ENCODE measurements at places on chromosomes 7 and 10.

GRCh38 chr10:77911535-77912123 is 14.9 kb downstream of the DLG5 start:
- DNase-seq = no peak

- no peak for DNase-seq
These were observed 60.5 kb upstream of the ZNRF2 start for GRCh38 chr7:30223896-30224295.

DNA sequence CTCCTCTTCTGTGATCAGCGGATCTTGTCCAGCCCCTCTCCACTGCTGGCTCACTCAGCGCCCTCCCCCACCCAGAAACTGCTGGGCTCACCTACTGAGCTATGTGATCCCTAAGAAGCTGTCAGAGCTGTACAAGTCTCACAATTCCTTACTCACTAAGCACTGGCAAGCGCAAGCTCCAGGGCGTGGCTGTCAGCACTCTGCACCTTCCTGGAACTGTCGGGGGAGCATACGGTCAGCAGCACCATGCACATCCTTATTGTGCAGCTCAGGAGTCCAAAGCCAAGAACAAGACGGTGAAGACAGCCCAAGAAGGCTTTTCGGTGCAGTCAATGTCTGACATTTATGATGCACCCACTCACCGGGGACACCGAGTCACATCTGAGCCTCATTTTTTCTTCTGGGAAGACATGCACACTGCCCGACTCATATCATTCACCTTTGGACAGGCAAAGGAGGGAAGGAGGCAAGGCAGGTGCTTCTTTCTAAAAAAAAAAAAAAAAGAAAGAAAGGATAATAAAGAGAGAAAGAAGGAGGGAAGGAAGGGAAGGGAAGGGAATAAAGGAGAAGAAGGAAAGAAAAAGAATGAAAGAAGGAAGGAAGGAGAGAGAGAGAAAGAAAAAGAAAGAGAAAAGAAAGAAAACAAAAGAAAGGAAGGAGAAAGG is 56.3 kb downstream of the ASB13 start:
- no peak for DNase-seq

DNA sequence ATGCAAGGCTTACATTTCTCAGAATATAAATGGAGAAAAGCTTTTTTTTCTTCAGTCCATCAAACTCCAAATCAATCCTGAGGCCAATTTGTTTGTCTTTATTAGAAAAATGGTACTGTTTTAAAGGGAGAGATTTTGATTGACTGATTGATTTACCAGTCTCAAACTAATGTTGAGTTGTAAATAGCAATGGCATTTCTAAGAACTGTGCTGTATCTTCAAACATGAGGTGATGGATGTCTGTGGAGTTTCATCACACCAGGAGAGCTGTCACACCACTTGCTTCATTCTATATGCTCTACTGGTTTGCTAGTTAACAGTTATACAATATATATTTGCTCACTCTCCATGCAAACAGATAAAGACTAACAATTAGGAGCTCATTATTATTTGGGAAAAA is 39.0 kb upstream of the LRRTM3 start:
- DNase-seq = no peak

- DNase-seq = no peak
These were observed 354.2 kb upstream of the ZWINT start for GRCh38 chr10:56715262-56715661.

- no peak for DNase-seq
These were observed 32.1 kb upstream of the RHEB start for GRCh38 chr7:151551820-151552219.

DNA sequence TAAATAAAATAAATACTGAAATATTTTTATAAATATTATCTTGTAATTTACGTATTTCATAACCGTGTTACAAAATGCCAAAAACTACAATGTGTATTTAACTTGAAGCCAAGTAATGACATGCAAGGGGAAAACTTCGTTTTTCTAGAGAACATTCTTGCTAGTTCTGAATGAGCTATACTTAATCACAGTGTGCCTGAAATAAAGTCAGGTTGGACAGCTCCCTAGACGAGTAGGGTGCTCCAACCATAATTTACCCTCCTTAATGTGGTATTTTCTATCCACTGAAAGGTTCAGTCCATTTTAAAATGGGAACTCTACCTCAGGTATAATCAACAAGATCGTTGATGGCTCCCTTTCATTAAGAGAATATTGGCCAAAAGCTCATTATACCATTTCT is 194.5 kb upstream of the AHR start:
- no peak for DNase-seq

- no peak for DNase-seq
These were observed 356.9 kb downstream of the DNAJB6 start for GRCh38 chr7:157693521-157694375.

GRCh38 chr7:155640629-155641028 is 3.8 kb upstream of the RBM33 start:
- DNase-seq = no peak

DNA sequence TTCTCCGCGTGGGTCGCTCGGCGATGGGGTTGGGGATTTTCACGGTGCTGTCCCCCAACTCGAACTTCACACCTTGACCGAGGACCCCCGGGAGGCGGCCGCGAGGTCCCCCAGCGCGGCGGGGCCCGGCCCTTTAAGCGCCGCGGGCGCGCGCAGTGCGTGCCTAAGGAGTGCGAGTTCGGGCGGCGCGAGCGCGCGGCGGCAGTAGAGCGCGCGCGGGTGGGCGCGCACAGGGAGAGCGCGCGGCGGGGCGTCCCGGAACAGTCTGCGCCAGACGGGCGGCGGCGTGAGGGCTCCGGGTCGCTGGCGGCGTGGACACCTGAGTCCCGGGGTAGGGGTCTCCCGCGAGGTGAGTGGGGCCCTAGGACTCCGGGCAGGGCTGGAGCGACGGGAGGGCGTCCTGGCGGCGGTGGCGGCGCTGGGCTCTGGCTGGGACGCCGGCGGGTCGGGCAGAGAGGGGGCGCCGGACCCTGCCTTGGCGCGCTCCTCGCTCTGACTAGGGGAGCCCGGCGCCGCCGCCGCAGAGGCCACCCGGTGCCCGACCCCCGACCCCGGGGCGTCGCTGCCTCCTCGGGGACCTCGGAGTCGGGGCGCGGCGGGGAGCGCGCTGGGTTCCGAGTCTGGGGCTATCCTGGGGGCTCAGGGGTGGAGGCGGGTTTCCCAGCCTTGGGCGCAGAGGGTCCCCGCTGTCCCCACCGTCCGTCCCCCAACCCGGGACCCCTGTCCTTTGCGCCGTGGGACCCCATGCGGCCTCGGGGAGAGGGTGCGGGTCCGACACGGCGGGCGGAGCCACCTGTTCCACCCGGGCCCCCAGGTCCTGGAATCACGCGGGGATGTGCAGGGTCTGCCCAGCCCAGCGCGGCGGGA is at the start of gene PROSER2:
PROSER2 (plus strand) TSS at position 235 of the 867 bp plus-strand sequence. CDS start 28,722 bp downstream, outside the sequence.
- peak; percentile 85 for DNase-seq

DNA sequence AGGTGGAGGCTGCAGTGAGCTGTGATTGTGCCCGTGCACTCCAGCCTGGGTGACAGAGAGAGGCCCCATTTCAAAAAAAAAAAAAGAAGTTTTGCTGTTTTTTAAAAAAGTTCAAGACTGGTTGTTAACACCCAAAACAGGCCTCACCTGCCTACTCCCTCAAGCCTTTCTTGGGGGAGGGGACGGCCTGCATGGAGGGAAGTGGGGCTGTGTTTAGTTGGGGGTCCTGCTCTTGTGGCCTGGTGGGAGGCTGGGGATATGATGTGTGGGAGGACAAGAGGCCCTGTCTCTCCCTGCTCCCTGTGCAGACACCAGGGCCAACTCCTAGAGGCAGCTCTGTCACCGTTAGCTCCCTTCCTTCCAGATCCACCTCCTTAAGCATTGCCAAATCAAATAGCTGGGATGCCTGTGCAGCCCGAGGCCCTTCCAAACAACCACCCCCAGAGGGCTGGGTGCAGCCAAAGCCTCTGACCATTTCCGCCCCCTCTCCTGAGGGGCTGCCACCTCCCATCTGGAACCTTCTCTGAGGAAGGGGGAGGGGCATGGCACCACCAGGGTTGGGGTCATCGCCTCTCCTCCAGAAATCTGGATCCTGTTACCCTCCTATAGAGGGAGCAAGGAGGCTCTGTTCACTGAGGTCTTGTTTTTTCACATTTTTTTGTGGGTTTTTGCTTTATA is 32.9 kb upstream of the ANKRD2 start:
- DNase-seq = peak; percentile 71

GRCh38 chr10:122267849-122268737 is 3.0 kb upstream of the BTBD16 start:
- peak; percentile 73 for DNase-seq

DNA sequence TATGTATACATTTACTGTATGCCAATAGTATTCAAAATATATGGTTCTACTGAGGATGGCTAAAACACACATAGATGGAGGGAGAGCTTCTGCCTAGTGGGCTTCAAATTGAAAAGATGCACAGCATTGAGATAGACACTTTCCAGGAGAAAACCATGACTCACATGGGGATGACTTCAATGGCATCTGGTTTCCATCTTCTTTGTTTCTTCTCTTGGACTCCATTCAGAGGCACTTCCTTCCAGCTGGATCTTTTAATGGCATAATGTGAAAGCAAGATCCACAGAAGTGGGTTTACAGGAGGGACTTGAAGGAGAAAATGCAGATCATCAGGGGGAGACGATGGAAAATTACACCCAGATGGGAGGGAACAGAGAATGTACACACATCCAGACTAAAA is 84.9 kb downstream of the ZNF365 start:
- DNase-seq = no peak

GRCh38 chr7:141160246-141160860 is 86.5 kb downstream of the TMEM178B start:
- DNase-seq = no peak

DNA sequence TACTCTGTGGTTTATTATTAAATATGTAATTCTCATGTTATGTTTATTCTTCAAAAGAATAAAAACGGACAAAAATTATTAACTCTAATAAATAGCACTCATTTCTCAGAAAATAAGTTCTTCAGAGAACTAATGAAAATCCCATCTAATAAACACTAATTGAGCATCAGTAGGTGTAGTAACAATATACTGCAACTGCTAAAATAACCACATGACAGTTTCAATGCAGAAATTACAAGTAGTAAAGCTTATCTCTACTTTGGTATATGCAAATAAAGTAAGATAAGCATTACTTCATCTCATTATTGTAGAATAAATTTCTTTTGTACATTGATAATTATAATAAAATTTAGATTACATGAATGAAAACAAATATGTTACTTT is 56.4 kb upstream of the DKK1 start:
- no peak for DNase-seq

DNA sequence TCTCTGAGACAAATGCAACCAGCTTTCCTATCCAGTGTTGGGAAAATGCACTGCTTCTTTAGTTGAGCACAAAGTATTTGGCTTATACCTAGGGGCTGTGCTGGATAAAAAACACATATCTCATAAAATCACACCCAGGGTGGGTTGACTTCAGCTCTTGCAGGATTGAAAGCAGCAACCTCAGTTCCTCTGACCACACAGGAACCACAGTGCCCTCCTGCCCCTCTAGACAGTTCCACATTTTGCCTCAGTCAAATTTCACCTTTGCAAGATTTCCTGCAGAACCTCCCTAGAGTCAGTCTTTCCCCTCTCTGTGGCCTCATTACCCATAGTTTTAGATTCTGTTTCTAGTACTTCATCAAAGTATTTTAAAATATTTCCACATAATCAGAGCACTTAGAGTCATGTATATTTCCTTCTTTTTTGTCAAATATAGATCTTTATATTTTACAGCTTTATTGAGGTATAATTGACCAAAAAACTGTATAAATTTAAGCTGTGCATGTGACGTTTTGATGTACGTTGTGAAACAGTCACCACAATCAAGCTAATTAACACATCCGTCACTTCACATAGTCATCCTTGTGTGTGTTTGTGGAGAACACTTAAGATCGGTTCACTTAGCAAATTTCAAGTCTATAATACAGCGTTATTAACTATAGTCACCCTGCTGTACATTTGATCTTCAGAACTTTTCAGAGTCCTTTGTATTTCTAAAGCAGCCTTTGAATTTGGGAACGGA is 37.0 kb upstream of the EGR2 start:
- DNase-seq = no peak

- no peak for DNase-seq
These were observed 19.1 kb downstream of the DNAJB6 start for GRCh38 chr7:157355784-157356511.

GRCh38 chr10:75345738-75346137 is 55.8 kb downstream of the ZNF503 start:
- DNase-seq = no peak

GRCh38 chr7:138798836-138799235 is 840 bp upstream of the ATP6V0A4 start:
- no peak for DNase-seq

- DNase-seq = no peak
These were observed 69.6 kb upstream of the GATA3 start for GRCh38 chr10:7984896-7985295.

DNA sequence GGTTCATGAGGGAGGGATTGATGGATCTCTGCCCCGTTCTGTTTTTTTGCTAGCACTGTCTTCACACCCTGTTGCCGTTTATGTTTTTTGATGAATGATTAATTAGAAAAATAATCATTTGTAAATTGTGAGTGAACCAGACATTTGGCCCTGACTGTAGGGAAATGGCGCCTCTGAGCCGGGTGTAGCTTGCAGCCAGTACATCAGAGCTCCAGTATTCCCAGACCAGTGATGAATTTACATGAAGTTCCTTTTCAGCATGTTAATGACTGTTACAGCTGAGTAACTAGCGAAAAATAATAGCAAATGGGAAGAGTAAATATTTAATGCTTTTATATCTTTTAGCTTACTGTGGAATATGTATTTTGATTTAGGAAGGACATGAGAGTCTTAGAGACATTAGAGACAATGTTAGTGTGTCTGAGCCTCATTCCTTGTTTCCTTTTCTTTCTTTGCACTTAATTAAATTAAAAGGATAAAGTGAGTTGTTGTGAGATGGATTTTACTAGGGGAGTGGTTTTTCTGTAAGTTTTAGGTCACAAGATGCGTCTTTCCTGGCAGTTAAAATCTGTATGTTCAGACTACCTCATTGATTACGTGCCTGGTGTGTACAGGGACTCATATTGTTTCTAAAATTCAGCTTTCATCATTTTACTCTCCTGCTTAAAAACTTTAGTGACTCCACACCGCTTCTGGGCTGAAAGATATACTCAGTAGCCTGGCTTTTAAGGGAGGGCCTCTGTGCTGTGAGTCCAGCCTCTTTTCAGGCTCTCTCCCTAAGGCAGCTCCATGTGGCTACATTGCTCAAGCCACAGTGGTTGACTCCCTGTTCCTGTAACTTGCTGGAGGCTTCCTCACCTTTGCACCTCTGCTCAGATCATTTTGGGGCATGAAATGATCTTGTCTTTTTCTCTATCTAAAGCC is 86.4 kb downstream of the AUTS2 start:
- no peak for DNase-seq

- no peak for DNase-seq
These were observed 266.5 kb downstream of the AUTS2 start for GRCh38 chr7:69864822-69865221.

DNA sequence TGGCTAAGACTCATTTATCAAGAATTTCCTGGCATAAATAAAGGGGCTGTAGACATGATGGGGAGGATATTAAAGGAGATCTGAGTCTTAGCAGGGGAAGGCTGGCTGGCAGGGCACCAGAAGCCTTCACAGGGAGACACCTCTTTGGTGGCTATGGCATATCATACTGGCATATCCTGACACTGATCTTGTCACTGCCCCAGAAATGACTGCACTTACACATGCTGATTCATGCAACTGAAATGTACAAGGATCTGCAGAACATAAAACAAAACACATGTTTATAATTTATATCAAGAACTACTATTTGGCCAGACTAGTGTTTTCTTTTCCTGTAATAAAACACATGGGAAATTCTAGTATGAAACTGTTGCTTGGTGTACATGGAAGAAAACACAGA is 5.5 kb upstream of the LIPN start:
- DNase-seq = no peak
